AG04449 (cell line): ENCODE measurements at places on chromosomes 1 and 21.

DNA sequence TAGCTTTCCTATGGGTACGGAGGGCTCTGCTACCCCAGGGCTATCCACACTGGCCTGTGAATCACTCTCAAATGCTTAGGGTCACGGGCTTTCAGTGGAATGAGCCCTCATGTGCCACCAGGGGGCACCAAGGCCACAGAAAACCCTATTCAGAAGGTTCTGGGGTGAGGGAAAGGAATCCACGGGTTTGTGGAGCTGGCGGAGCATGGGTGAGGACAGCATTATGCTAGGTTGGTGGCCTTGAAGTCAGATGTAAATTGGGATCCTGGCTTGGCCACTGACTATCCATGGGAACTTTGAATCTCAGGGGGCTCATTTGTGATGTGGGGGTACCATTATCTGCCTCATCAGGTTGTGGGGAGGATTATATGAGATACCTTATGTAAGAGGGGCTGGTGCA lies 5.1 kb upstream of the LAMTOR5 start:
- no peak for DNase-seq

GRCh38 chr1:41995441-41996130 lies 76.9 kb upstream of the HIVEP3 start:
- no peak for DNase-seq

- peak; percentile 59 for DNase-seq
Observed at GRCh38 chr1:89951766-89952604, 42.9 kb upstream of the ZNF326 start.

DNA sequence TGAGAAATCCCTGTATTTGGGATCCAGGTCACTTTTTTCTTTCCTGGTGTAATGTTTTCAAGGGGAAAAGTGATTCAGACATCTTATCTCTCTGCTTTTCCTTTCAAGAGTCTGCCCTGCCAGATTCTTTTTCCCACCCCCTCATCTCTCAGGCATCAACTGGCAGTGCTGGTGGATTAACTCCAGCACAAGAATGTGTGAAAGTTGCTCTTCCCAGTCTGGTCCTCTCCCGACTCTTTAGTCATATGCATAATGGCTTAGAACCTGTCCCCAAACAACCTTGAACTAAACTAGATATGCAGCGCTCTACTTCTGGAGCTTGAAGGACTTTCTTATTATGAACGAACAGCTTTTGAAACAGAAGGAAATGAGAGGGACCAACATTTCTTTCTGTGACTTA lies 88.5 kb downstream of the SLC44A5 start:
- no peak for DNase-seq

GRCh38 chr1:14961661-14962267 lies 191.8 kb upstream of the TMEM51 start:
- DNase-seq, result no peak

DNA sequence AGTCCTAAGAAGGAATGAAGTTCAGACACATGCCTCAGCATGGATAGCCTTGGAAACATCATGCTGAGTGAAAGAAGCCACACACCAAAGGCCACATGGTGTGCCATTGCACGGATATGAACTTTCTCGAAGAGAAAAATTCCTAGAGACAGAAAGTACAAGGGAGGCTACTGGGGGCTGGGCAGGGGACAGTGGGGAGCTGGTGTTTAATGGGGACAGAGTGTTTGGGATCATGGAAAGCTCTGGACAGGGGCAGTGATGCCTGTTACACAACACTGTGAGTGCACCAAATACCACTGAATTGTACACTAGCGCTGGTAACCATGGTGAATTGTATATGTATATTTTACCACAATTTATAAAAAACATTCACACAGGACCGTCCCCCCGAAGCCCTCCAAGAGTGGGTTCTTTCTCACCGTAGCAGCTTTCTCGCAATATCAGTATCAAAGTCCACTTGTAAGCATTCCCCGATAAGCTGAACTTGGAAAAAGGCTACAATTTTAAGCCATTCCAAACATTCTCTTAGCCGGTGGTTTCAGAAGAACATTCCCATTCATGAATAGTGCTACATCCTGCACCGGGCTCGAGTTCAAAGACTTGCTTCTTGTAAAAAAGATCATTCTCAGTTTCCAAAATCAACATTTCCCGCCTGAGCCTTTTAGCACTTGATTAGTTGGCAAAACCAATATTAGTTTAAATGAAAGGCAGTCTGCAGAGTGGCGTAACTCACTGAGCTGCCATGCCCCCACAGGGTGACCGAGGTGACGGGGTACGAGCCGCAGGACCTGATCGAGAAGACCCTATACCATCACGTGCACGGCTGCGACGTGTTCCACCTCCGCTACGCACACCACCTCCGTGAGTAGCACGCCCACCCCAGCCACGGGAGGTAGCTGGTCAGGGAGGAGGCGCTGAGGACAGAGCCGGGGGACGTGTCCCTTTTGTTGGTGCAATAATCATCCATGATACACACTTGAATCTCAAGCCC lies 31.7 kb downstream of the SIM2 start:
- no peak for DNase-seq

DNA sequence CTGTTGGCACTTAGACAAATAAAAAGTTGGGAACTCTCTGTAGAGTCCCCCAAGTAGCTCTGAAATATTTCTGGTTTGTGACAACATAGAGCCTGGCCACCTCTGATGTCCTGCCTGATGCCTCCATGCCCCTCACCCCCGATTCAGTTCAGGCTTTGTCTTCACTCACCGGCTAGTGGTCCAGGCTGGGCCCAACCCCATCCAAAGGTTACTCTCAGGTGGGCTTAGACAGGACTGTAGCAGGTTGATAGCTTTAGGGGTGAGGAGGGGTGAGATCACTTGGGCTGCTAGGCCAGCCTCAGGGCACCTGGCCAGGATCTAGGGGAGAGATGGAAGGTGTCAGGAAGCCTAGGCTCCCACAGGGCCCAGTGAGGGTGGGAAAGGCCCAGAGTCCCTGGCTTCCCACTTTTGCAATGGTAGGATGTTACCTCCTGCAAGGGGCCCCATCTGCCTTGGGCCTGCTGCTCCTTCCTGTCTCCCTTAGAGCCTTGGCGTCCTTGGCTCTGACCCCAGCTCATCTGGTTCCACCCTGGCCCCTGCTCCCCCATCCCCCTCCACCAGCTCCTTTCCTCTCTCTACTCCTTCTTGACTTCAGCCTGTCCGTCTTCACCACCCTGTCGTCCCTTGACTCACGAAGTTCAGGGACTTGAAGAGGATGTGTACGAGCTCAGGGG lies 6.7 kb downstream of the EPS8L3 start:
- DNase-seq, result no peak

DNA sequence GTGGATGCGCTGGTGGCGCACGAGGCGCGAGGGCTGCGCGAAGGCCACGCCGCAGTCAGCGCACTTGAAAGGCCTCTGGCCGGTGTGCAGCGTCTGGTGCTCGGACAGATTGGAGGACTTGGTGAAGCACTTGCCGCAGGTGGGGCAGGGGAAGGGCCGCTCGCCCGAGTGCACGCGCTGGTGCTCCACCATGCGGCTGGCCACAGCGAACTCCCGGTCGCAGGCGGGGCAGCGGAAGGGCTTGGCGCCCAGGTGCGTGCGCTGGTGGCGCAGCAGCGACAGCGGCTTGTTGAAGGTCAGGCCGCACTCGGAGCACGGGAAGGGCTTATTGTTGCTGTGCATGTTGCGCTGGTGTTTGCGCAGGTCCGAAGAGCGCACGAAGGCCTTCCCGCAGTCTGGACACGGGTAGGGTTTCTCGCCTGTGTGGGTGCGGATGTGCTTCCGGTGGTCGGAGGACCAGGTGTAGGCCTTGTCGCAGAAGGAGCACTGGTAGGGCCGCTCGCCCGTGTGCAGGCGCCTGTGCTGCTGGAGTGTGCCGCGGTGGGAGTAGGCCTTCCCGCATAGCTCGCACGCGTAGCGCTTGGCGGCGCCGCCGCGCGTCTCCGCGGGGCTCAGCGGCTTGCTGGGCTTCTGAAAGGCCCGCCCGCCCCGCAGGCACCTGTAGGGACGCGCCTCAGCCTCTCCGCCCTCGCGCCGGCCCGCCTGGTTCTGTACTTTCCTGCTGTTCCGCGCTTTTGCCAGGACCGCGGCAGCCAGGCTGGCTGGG lies 4.7 kb downstream of the ZNF648 start:
- DNase-seq, result no peak

DNA sequence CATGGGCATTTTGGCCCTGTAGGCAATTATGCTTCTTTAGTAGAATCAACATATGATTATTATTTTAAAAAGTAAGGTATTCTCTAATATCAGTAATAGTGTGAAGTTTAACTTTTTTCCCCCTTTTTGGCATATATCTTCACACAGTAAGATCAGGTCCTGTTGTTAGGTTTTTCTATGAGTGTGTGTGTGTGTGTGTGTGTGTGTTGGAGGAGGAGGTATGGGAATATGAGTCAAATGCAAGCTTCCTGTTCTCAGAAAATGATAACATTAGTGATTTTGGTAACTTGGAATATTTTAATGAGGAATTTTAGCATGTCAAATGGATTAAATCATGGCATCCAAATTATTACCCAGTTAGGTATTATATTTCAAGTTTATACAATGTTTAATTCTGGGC lies 65.8 kb upstream of the BCL10 start:
- DNase-seq, result no peak

- peak; percentile 12 for DNase-seq
Observed at GRCh38 chr1:51410568-51411460, 80.5 kb upstream of the TTC39A start.

GRCh38 chr1:248686815-248687214 lies 15.8 kb downstream of the OR14I1 start:
- no peak for DNase-seq

GRCh38 chr1:48526008-48526710 lies 54.2 kb upstream of the SPATA6 start:
- DNase-seq, result no peak

GRCh38 chr1:53051676-53052075 lies 10.3 kb upstream of the PODN start:
- no peak for DNase-seq

DNA sequence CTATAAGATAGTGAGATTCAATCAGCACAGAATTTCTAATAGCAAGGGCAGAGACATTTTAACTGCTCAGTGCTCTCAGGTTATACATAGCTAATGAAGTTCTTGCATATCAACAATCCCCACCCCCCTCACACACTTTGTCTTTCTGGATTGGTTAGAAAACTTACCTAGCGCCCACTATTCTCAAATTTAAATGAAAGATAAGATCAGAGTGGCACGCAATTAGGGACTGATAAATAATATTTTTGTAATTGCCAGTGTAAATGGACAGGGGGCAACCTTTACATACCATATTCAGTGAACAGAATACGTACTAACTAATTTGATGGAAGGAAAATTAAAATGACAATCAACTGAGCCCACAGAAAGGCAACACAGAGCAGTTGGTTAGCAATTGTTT lies 11.7 kb downstream of the SELL start:
- no peak for DNase-seq

GRCh38 chr1:170445096-170445495 lies 86.9 kb upstream of the GORAB start:
- DNase-seq, result no peak

DNA sequence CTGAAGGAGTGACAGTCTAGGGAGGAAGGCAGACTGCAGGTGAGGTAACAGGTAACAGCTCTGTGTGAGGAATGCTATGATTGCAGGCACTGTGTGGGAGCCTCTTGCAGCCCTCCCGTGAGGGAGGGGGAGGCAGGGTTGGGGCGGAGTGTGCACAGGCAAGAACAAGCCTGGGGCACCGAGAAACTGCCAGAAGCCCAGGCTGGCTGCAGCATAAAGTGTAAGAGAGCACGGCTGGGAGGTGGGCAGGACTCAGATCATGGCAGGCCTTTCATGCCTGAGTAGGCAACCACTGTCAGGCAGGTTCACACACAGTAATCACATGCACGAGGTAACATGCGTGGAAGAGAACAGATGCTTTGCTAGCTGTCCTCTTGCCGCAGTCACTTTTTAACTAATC lies 11.3 kb upstream of the RHEX start:
- DNase-seq, result no peak

DNA sequence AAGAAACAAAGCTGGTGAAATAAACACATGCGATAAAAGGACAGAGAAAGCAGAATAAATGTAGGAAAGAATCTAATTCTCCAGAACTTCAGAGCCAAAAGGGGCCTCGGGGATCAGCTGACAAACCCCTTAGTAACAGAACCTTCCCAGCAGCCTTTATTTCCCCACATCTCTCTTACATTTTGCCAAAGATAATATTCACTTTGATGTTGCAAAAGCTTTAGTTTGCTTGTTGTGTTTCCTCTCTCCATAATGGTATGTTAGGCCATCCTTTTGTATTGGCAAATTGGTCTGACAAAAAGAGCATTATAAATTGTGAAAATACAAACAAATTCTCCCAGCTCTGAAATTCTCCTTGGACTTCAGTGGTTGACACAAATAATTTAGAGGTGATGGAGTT lies 54.9 kb downstream of the OPTC start:
- no peak for DNase-seq

DNA sequence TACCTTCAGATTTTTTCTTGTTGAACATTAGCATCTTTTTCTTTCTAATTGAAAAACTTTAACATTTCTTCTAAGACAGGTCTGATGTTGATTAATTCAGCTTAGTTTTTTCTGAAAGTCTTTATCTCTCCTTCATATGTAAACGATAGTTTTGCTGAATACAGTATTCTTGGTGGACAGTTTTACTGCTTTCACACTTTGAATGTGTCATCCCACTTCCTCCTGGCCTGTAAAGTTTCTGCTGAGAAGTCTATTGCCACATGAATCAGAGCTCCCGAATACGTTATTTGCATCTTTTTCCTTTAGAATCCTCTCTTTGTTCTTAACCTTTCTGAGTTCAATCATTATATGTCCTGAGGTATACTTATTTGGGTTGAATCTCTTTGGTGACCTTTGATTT lies 344.2 kb downstream of the OLFM3 start:
- no peak for DNase-seq

- no peak for DNase-seq
Observed at GRCh38 chr1:17546946-17547670, 7.6 kb downstream of the ARHGEF10L start.

DNA sequence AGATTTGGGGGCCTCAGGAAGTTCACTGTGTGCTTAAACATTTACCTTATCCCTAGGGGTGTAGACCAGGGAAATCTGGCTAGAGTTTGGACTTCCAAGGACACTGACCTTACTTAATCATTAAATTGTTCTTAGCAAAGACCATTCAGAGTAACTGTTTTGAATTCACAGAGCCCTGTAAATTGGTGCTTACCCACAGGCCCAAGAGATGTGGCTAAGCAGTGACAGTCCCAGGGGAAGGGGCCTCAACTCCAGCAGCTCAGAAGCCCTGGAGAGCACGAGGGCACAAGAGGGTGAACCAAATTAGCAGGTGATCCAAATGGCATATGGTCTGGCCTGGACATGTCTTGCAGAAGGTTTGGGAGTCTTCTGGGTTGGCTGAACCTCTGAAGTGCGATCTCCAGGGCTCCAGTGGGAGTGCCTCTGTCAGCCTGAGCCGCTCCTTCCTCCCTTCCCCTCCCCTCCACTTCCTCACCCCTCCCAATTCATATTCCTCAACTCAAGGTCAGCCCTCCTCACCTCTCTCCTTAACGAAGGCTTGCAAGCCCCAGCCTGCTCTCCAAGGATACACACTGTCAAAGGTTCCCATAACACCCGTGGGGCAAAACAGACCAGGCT lies 4.3 kb downstream of the PAQR7 start:
- no peak for DNase-seq
